ENCODE measurements at places on chromosomes 16 and 17.

- no peak for DNase-seq
Measured at GRCh38 chr16:28062261-28062846, 1.2 kb downstream of the GSG1L start.

DNA sequence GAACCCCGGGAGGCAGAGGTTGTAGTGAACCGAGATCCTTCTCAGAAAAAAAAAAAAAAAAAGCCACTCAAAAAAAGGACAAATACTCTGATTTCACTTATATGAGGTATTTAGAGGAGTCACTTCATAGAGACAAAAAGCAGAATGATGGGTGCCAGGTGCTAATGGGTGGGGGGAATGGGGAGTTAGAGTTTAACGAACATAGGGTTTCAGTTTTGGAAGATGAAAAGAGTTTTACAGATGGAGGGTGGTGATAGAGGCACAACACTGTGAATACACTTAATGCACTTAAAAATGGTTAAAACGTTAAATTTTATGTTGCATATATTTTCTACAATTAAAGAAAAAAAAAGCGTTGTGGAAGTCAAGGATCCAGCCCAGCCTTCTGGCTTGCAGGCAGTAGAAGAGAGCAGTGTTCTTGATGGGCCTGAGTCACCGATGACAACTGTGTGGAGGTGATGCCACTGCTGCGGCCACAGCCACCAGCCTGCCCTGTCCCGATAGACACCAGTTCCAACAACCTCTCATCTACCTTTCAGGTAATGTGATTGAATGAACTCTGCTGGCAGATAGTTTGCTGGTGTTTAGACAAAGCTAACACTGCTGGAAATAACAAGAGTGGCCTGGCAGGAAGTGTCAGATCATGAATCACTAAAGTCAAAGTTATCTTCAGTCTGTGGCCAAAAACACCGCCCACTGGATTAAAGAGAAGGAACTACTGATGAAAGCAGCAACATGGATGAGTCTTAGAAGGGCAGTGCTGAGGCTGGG, 49.9 kb upstream of the COX10 start:
- peak; percentile 11 for DNase-seq

GRCh38 chr17:68777243-68777855, 176.2 kb upstream of the FAM20A start:
- DNase-seq = peak; percentile 96

- no peak for DNase-seq
Measured at GRCh38 chr17:10060526-10060925, 137.9 kb downstream of the GAS7 start.

GRCh38 chr16:23333034-23333579, 31.0 kb downstream of the SCNN1B start:
- no peak for DNase-seq

DNA sequence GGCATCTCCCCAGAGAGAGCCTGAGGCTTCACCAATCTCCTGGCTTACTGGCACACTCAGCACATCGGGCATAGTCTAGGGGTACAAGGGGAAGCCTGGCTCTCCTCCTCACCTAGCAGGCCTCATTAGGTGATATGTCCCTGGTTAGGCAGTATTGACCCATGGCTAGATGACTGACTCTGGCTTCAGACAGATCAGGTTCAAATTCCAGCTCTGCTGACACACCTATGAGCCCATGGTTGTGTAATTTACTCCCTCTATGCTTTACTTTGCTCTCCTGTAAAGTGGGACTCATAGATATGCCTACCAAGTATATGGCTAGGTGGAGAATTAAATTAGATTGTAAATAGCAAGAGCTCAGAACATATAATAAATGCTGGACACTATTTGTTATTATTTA, 157.3 kb upstream of the IRX3 start:
- no peak for DNase-seq

Data from AG10803 (cell line).